ENCODE measurements at places on chromosomes 2 and 18. TPM values are rescaled to one million over a fixed set of nuclear protein-coding genes. Genes with fewer than 3 reads are reported as not detected.

Gene CYP26B1
- total RNA-seq, result 0.32 TPM

Gene DSC2
- total RNA-seq, result not detected

Gene NEU4
- not detected for total RNA-seq

Gene ANKRD30BL
- not detected for total RNA-seq

Gene PLCL1
- total RNA-seq, result 2.3 TPM

Gene ADRA2B
- total RNA-seq, result not detected

Gene RBKS
- 2.8 TPM for total RNA-seq

Gene IL36RN
- not detected for total RNA-seq

Gene PLEK
- total RNA-seq, result not detected

Gene MALL
- 42.1 TPM for total RNA-seq

Gene HOXD10
- total RNA-seq, result 17.2 TPM

- DNase-seq, result no peak
Measured at GRCh38 chr2:105526000-105526925, 127.4 kb upstream of the FHL2 start.

DNA sequence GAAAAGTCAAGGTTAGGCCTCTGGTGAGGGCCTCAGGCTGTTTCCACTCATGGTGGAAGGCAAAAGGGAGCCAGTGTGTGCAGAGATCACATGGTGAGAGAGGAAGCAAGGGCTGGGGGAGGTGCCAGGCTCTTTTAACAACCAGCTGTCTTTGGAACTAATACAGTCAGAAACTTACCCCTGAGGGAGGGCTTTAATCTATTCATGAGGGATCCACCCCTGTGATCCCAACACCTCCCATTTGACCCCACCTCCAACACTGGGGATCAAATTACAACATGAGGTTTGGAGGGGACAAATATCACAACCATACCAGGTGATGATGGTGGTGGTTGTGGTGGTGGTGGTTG is 10.9 kb downstream of the POLI start:
- DNase-seq, result no peak

- DNase-seq, result no peak
Measured at GRCh38 chr2:48450936-48451602, 78.9 kb upstream of the STON1 start.

- DNase-seq, result peak; percentile 38
Measured at GRCh38 chr2:8882094-8882493, 44.7 kb upstream of the KIDINS220 start.

DNA sequence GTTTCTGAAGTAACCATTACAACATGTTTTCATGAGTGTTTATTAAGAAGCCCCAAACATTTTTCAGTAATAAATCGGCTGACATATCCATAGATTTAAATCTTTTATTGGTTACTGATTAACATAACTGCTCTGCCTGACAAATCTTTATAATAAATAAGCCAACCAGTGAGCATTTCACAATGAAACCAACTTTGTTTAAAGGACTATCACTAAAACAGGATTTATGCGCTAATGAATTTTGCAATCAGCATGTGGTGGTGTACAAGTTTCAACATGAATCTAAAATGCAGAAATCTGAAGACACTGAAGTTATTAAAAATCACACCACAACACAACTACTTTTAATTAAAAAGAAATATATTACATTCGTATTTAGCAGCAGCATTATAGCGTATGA is 166.7 kb downstream of the MEIS1 start:
- no peak for DNase-seq

- DNase-seq, result no peak
Measured at GRCh38 chr2:183014005-183014404, 24.3 kb downstream of the NCKAP1 start.

DNA sequence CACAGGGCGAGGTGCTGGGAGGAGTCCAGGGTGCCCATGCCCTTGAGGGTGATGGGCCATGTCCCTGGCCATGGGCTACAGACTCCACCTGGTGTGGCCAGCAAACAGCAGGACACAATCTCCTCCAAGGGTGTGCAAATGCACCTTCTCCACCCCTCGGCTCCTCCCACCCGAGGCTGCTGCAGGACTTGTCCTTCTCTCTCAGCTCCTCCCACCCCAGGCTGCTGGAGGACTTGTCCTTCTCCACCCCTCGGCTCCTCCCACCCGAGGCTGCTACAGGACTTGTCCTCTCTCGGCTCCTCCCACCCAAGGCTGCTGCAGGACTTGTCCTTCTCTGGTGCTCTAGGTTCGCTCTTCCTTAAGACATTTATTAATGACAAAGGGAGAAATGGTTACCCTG is 57.3 kb upstream of the SNTG2 start:
- DNase-seq, result no peak

DNA sequence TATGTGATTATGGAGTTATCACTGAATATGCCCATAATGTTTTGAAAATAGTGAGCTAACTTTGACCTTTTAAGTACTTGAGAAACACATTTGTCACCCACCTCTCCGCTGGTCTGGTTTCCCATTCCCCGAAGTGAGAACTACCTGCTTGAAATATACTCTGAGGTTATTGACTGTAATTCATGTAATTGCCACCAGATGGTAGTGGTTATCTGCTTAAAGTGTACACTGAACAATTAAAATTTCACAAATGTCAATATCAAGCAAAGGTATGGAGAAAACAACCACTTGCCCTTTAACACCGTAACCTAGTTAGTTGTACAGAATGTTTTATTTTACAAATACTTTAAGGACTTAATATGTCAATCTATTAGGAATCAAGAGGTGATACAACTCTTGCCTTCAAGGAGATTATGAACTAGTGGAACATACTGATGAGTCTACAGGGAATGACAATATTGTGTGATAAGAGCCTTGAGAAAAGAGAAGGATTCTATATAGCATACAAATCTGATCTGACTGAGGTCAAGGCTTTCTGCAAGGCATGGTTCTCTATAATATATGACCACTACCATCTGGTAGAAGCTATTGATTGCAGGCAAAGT is 316.8 kb upstream of the KCNH7 start:
- DNase-seq, result peak; percentile 47

GRCh38 chr2:29518010-29518409 is 402.8 kb downstream of the CLIP4 start:
- DNase-seq, result peak; percentile 58

DNA sequence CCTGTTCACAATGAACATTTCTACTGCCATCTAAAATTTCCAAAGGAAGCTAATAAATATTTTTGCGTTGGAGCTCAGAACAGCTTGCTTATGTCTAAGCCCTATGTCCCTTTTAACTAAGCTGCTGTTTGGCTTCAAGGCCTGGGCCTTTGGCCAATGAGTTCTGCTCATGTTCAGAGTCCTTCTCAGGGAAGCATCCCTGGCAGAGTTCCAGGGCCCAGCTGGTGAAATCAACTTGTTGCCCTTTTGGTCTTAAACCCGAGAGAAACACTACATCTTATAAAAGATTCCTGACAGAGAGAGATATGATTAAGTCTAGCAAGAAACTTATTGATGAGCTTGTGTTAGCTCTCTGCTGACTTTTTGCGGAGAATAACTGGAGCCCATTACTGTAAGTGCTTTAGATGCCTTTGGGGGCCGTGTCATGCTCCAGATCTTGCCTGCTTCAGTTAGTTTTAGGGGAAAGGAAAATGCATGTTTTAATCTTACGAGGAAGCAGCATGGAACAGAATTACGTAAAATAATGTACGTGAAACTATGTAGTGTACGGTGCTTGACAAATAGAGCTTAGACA is 102.5 kb upstream of the NOSTRIN start:
- peak; percentile 23 for DNase-seq

GRCh38 chr2:197196541-197197180 is 113.9 kb downstream of the ANKRD44 start:
- no peak for DNase-seq

- DNase-seq, result no peak
Measured at GRCh38 chr2:23452372-23452771, 67.4 kb downstream of the KLHL29 start.

- no peak for DNase-seq
Measured at GRCh38 chr2:128285329-128285931, 33.2 kb downstream of the HS6ST1 start.

DNA sequence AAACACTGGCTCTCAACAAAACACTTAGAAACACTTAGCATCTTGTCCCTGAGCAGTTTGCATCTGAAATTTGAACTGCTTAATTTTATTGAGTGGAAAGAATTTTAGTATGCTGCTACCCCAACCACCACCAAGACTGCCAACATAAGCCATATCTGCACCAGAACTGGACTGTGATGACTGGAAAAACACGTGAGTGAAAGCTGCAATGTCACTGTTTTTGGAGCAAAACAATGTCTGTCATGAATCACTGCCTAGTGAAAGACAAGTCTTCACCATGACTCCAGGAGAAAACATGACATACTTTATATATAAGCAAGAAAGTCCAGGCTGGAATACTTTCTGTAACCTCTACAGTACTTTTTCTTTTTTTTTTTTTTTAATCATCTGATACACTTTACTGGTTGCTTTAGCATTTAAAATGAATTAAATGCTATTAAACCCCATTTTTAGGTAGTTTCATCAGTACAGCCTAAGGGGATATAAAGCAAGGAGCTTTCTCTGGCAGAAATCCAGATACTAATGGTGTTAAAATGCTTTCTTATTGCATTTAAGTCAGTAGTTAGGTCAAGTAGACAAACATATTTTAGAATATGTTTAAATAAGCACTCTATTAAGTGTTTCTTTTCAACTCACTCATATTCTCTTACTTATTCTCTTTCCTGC is 2129.4 kb upstream of the PIK3C3 start:
- DNase-seq, result peak; percentile 33

- no peak for DNase-seq
Measured at GRCh38 chr2:226829721-226830631, 5.9 kb upstream of the RHBDD1 start.

GRCh38 chr2:120580709-120581108 is 155.0 kb upstream of the GLI2 start:
- no peak for DNase-seq

GRCh38 chr2:100238471-100238870 is 83.8 kb downstream of the LONRF2 start:
- DNase-seq, result no peak

DNA sequence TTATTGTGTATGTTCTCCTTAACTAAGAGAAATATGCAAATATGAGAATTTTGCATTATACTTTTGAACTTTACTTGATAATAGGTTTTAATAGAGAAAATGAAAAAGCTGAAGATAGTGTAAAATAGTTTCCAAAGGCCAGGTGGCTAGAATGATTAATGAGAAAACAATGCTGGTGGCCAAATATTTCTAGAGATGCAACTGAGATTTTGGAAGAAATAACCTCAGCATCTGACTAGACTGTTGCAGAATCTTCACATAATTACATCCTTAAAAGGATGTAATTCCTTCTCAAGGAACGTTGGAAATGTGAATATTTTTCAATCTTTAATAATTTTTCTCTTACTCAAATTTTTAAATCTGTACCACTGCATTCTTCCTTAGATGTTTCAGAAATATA is 434.4 kb downstream of the THSD7B start:
- DNase-seq, result no peak

GRCh38 chr18:58132595-58133261 is 88.7 kb downstream of the NEDD4L start:
- DNase-seq, result no peak

GRCh38 chr2:24409171-24409570 is 48.8 kb upstream of the ITSN2 start:
- DNase-seq, result no peak

GRCh38 chr2:191692502-191693115 is 14.7 kb downstream of the NABP1 start:
- DNase-seq, result peak; percentile 40

DNA sequence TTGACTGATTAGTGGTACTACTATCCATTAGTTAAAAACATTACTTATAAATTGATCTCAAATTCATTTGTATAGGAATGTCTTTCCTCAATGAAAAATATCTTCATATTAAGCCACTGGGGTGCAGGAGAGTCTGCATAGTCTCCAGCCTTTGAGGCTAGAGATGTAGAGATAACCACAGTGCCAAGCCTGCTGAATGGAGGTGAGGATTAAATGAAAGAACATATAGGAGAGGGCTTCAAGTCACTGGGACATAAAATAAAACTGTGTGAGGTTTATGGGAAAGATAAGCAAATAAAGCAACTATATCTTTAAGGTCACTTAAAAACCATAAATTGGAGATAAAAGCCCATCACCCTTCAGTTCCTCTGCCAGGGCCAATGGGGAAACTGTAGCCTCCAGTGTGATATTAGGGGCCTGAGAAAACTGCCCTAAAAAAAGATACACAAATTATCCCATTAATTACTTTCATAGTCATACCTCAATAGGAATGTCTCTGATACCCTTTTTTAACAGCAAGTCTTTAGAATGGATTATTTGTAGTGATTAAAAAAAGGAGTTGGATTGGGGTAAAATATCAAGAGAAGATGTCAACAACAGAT is 27.6 kb downstream of the GALNT3 start:
- DNase-seq, result no peak

GRCh38 chr18:10804126-10804525 is 278.3 kb downstream of the NAPG start:
- DNase-seq, result no peak

DNA sequence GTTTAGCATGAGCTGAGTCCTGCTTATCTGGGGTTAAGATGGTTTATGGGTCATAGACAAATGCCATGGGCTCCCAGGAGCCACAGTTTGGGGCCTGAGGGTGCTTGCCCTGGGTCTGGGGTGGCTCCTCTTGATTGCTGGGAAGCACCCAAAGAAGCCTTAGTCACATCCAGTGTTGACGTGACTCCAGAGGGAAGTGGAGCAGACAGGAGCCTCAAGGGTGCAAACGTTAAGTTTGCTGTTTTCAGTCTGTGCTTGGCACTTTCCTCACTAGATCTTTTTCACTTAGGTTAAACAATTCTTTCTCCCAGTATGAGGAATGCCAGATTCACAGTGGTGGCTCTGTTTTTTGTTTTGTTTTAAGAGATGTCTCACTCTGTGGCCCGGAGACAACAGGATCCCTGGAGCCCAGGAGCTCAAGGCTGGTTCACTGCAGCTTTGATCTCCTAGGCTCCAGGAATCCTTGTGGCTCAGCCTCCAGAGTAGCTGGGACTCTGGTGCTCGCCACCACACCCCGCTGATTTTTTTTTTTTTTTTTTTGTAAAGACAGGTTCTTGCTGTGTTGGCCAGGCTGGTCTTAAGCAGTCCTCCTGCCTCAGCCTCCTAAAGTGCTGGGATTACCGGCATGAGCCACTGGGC is 251.3 kb downstream of the FAM210A start:
- DNase-seq, result peak; percentile 28

DNA sequence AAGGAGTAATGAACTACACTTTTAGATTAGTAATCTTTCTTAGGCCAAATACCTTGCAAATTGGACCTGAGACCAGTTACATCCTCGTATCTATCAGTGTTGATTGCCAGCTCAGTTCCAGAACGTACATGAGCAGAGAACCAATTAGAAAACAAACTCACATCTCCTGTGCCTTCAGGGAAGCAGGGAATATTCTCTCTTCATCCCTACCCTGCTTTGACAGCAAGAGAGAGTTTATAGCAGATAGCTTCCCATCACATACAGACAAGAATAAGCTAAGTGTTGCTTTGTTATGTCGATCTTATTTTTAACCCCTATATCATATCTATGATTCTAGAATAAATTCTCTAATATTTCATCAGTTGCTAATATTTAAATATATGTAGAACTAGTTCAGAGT is 181.8 kb downstream of the DSC3 start:
- no peak for DNase-seq

GRCh38 chr18:55096263-55096951 is 137.1 kb upstream of the CCDC68 start:
- peak; percentile 79 for DNase-seq

GRCh38 chr2:173556816-173557215 is 202.1 kb downstream of the CDCA7 start:
- no peak for DNase-seq

Measured in GM23248 (cell line).